GM13977 (cell line): ENCODE measurements at places on chromosomes 11 and 22.

GRCh38 chr22:48596111-48596850 lies 1231.4 kb downstream of the BRD1 start:
- DNase-seq = no peak

DNA sequence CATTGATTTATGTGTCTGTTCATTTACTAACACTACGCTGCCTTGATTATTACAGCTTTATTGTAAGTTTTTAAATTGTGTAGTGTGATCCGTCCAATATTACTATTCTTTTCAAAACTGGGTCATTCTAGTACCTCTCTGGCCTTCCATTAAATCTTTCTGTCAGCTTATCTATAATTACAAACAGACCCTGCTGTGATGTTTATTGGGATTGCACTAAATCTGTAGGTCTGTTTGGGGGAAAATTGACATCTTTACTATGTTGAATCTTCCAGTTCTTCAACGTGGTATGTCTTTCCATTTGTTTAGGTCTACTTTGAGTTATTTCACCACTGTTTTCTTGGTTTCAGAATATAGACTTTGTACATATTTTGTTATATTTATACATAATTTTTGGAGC lies 15.6 kb downstream of the CABIN1 start:
- no peak for DNase-seq

- DNase-seq = no peak
Observed at GRCh38 chr11:30485756-30486155, 100.4 kb downstream of the MPPED2 start.

- no peak for DNase-seq
Observed at GRCh38 chr22:38951734-38952133, 5.7 kb upstream of the APOBEC3A start.

DNA sequence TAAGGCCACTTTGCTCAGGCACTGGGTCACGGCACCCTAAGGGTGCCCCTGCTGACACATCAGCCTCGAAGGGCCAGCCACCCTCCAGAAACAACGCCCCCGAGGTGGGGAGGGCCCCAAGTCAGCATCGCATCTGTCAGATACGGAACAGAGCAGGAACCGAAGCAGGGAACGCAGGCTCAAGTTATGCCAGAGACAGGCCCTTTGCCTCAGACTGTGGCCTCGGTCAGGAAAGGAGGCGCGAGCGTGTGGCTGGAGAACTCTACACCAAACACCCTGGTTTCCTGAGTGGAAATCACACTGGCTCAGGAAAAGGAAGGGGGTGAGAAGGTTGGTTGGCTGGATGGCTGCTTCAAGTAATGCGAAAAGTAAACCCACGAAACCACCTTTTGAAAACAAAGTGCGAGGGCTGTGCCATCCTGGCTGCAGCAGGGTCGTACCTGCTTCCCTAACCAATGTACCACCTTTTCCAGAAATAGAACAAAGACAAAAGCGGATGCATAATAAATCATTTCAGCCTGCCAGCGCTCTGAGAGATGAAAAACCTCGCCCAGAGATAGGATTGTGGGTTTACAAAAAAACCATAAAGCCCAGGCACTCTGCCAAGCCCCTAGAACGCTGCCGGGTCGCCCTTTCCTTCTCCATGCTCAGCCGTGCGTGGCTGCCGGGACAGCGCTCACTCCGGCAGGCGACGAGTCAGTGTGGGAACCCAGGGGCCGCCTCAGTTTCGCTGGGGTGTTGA lies 38.6 kb downstream of the TRMU start:
- no peak for DNase-seq

GRCh38 chr11:72586321-72587090 lies 87.7 kb downstream of the PDE2A start:
- no peak for DNase-seq

DNA sequence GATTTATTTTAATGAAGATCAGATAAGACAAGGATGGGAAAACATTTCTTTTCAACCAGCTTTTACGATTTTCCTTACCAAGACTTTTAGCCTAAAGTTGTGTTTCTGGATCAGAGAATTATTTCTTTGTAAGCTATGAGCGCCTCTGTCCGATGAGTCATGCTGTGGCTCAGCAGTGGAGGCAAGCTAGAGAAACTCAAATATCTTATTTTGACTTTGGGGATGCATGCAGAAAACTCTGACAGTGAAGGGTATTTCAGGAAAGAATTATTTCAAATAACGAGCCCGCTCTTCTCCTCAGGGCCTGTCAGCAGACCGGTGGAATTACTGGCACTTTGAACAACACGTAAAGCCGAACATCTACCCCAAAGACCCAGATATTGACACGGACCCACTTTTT lies 77.9 kb upstream of the OR5AK2 start:
- DNase-seq = no peak

GRCh38 chr11:6894097-6894496 lies 1.8 kb upstream of the OR2D2 start:
- no peak for DNase-seq

GRCh38 chr22:31326877-31327276 lies 19.3 kb downstream of the PATZ1 start:
- no peak for DNase-seq

- no peak for DNase-seq
Observed at GRCh38 chr11:77083566-77084245, 16.9 kb downstream of the CAPN5 start.

- DNase-seq = no peak
Observed at GRCh38 chr22:39653787-39654077, 83.2 kb downstream of the CACNA1I start.
